ENCODE measurements at places on chromosomes 16 and 17.

DNA sequence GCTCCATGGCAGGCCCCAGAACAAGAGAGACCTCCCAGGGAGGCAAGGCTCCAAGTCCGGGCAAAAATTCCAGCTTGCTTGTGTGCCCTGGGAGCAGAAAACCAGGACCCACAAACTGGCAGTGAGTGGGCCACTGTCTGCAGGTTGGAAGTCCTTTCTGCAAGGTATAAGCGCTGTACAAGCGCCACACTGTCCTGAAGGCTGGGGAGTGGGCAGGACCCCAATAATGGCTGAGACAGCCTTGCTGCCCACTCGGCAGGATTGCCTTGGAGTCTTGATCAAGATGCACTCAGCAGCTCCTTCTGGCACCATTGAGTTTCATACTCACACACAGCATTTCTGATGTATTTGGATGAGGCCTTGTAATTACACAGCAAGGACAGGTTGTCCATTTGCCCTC lies 388.6 kb downstream of the CPPED1 start:
- no peak for DNase-seq

- no peak for DNase-seq
These were observed 10.6 kb upstream of the AATK start for GRCh38 chr17:81176666-81177065.

DNA sequence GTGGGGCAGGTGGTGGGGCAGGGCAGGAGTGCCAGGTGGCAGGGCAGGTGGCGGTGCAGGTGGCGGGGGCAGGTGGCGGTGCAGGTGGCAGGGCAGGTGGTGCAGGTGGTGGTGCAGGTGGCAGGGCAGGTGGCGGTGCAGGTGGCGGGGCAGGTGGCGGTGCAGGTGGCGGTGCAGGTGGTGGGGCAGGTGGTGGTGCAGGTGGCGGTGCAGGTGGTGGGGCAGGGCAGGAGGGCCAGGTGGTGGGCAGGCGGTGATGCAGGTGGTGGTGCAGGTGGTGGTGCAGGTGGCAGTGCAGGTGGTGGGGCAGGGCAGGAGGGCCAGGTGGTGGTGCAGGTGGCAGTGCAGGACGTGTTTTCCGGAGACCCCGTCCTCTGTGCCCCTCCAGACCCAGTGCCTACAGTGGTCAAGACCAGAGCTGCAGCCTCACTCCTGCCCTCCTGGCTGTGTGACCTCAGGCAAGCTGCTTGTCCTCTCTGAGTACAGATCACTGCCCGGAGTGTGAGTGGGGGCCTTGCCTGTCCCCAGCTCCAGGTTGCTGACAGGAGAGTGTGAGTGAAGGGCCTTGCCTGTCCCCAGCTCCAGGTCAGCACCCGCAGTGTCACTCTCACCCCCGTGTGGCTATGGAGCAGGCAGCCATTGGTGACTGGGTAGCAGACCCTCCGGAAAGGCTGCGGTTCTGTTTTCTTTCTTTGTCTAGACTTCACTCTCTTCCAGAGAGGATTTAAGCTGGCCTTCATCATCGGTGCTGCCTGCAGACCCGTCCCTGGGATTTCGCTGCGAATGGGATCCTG lies 16.1 kb upstream of the NPTX1 start:
- no peak for DNase-seq

DNA sequence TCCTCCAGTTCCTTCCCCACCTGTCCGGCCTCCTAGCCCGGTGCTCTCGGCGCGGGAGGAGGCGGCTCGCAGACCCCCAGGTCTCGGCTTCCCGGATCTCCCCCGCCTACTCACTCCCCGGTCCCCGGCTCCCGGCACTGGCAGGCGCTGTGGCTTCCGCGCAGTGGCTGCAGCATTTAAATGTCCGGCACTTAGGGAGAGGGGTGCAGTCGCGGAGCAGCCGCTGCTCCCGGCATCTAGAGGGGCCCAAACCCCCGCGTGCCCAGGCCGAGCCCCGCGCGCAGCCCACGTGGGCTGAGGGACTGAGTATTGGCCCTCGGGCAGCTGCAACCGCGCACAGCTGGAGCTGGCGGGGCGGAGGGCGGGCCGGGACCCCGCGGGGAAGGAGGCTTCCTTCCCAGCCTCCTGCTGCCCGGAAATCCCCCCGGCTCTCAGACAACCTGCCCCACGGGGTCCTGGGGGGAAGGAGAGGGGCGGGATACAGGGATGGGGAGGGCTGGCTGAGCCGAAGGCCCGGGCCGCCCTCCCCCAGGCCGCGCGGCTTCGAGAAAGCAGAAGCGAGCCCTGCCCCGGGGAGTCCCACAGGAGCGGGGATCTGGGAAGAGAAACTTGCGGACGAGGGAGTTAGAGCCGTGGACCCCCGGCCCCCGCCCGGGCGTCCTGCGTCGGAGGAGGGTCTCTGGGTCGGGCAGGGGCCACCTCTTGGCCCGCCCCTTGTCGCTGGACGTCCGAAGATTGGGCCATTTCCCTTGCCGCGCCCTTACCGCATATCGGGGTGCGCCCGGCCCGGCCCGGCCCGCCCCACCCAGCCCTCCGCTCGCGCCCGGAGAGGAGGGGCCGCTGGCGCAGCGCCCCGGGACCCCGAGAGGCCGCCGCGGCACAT lies at the start of gene MMP25:
MMP25 (plus strand) TSS at position 804 of the 883 bp plus-strand sequence. CDS start 357 bp downstream, outside the sequence.
- DNase-seq = peak; percentile 50

DNA sequence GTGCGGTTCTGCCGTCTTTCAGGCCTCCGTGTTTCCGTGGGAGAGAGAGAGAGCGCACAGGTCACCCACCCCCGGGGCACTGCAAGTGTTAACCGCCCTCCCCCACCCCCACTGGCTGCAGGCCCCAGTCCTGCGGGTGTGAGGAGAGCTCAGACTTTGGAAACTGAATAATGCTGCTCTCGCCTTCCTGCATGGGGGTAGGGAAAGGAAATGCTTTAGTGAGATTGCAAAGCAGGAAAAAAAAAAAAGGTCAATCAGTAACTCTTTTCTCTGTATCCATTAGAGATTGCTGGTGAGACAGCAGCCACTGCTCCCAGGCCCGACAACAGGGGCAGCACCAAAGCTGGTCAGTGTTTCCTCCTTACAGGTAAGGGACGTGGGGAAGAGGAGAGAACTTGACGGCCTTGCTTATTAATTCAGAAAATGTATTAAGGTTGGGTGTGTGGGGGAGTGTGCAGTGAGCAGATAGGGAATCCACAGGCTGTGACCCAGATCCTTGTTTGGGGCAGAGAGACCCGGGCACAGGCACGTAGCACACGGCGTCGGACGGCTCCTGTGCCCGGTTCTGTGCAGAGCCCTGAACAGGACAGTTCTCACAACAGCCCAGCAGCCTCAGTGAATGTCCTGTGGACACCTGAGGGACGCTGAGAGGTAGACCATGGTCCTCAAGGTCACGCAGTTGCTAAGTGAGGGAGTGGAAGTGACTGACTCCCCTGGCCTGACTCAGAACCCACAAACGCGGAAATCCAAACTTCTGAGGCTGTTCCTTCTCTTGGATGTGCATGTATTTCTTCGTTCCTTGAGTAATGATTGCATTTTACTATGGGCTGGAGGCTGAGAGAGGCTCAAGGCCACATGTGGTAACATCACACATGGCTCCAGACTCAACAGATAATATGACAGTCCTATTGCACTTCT lies 156.5 kb downstream of the FOXL1 start:
- DNase-seq = no peak

DNA sequence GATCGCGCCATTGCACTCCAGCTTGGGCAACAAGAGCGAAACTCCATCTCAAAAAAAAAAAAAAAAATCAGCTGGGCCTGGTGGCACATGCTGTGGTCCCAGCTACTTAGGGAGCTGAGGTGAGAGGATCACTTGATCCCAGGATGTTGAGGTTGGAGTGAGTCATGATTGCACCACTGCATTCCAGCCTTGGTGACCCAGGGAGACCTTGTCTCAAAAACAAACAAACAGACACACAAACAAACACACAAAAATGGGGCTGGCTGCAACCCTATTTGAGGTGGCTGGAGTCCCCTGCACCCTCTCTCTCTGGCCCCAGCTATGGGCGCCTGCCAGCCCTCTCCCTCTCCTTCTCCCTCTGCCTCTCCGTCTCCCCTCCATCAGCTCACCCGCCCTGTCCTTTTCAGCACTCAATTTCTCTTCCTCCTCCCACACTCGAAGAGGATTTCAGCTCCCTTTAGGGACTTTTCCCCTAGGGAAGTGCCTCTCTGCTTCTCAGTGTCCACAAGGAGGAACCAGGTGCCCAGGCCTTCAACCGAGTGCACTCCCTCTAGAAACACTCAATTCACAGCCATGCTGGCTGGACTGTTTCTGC lies 17.5 kb upstream of the TFAP4 start:
- no peak for DNase-seq

- no peak for DNase-seq
These were observed 18.5 kb upstream of the USP22 start for GRCh38 chr17:21061158-21061835.

DNA sequence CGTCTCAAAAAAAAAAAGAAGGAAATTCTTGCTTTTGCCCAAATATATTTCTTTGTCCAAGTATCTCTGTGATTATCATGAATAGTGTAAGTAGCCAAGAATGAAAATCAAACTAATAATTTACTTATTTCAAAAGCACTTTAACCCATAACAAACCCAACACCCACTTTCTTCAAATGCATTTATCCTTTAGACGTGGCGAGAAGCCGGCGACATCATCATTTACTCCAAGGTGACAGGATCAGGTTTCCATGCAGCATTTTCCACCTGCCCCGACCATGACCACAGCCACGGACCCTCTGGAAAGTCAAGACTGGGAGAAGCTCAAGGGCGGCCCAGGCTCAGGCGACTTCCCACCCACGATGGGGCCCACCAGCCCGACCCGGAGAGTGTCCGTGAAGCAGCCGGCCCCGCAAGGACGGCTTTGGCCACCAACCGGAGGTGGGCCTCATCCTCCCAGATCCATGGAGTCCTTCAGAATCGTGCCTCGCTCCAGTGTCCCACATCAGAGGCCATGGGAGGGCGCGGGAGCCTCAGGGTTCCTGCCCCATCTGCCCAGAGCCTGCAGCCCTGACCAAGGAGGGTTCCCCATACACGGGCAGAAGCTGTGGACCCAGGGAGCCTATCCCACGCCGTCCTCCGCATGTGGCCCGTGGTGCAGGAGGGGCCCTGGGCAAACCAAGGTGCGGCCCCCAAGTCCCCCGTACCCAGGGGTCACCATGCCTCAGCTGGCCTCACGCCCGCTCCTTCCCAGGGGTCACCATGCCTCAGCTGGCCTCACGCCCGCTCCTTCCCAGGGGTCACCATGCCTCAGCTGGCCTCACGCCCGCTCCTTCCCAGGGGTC lies 18.7 kb downstream of the UTS2R start:
- no peak for DNase-seq

GRCh38 chr17:68704871-68705713 lies 103.9 kb upstream of the FAM20A start:
- DNase-seq = no peak

GRCh38 chr17:39639566-39640458 lies 2.9 kb downstream of the STARD3 start:
- no peak for DNase-seq

DNA sequence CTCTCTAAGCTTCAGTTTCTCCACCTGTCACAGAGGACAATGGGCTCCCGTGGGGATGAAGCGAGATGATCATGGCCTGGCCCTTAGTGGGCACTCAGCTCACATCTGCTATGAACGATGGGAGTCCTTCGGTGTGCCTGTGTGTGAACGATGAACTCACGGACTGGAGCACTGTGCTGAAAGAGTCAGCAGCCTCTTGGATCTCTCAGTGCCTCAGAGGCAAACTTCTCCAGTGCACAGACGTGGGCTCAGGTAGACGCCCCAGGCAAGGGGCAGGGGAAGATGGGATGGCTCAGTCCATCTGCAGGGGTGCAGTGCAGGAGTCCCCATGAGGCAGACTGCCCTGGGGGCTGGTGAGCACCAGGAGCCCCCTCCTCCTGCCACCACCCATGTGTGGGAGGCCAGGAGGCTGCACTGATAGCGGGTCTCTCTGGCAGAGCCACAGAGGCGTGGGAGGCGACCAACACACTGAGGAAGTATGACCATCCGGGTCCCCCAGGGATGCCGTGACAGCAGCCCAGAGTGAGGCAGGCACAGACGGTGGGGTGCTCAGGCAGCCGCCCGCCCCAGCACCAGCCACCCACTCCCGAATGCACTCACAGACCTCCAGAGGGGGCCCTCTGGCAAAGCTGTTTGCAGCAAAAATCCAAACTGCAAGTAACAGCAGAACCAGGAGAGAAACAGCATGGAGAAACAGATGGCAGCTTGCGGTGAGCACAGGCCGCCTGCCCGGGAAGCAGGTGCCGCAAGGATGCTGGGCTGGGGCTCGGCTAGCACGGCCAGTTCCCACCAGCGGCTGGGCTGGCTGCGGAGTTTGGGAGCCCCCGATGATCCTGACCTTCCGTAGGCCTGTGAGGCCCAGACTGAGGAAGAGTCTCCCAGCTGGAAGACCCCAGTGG lies 82.7 kb downstream of the RPH3AL start:
- DNase-seq = no peak

- DNase-seq = no peak
These were observed 16.4 kb downstream of the RAD51D start for GRCh38 chr17:35103271-35103670.

DNA sequence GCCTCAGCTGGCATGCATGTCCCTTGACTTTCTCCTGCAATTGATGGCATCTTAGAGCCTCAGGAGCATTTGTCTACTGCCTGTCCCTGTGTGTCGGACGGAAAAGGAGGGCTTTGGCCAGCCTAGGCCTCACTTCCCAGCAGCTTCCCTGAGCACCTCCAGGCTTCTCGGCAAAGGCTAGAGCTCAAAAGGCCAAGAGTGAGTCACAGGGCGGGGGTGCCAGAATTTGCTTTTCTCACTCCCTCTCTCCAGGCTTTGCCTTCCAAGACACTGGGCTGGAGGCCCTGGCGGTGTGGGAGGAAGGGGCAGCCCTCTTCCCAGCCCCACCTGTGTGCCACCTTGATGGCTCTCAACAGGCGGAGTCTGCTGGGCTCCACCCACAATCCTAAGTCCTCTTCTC lies 107.3 kb upstream of the MAF start:
- no peak for DNase-seq
